ENCODE measurements at places on chromosomes 2 and 18.

DNA sequence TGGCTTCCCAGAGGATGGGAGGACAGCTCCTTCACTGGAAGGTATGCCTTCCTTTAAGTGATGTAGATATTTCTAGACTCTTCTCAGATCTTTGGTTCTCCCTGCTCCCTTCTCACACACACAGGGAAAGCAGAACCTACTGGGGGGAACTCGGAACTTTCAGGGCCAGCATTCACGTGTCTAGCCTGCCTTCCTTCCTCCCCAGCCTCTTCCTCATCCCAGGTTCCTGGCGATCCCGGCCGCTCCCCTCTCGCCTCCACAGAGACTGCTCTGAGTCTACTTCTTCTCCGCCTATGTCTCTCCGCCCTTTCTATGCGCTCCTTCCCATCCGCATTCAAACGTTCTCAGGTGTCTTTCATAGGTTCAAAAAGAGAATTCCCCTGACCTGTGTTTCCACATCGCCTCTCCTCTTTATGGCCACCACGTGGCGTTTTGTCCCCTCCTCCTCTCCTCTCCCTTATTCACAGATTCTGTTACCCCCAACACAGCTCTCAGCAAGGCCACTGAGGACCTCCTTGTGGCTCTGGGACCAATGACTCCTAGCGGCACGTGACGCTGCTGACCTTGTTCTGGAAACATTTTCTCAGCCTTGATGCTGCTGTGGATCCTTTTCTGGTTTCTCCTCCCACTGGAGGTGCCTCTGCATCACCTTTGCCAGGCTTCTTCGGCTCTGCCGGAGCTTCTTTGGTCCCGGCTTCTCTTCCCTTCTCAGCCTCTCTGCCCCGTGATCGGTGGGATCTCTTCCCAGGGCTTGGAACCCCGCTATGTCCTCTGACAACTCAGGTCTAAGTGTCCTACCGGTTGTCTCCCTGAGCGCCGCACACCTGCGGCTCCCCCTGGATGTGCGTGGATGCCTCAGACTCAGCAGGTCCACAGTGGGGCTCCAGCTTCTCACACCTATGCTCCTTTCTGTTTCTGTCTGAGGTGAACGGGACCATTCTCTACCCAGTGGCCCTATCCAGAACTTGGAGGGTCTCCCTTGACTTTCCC lies 77.5 kb downstream of the VAPA start:
- DNase-seq: no peak

DNA sequence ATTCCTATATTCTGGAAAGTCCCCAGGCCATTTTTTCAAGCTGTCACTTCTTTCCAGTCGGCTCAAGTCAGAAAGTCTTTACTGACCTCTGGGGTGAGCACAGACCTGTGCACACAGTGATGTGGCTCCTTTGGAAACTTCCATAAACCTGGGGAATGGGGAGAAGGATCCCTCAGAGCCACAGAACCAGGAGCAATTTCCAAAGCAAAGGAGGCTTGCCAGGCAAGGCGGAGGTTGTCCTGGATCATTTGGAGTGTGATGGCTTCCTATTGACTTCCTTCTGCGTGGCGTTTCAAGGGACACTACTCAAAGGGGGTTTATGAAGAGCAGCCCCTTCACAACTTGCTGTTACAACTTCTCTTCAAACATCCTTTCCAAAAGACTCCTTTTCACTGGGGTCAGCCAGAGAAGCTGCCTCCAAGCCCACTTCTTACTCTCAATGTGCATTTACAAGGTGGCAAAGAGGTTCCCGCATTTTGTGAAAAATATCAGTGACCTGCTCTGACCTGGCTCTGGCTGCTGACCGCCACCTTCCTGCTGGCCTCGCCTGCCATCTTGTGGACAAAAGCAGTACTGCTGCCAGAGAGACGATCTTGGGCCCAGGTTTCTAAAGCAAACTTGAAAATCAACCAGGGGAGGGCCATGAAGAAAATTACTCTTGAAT lies 18.2 kb upstream of the TMEM247 start:
- DNase-seq: peak; percentile 79

DNA sequence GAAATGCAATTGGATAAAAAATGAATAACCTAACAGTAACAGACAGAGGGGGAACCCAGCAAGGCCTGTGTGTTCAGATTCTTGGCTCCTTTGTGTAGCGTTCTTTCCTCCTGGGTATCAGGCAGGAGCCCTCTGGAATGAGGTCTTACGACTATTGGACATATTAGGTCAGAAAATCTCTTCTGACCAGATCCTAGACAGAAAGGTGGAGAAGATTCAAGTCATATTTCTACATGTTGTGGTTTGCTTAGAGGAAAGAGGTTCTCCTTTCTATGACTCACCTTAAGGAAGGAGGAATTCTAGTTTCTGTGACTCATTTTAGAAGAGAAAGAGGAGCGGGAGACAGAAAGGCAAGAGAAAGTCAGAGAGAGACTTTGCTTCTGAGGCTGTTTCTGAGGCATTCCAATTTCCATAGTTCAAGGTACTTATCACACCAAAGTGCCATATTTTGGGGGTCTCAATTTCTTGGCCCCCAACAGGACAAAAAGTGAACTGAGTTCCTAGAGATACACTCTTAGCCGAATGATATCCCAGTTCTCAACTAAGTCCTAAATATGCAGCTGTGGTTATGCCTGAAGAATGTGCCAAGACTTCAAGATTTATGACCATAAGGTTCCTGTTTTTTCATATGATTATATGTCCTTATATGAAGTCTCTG lies 618.6 kb downstream of the ZEB2 start:
- no peak for DNase-seq

- DNase-seq: no peak
Observed at GRCh38 chr2:224180810-224181209, 141.7 kb upstream of the SERPINE2 start.

DNA sequence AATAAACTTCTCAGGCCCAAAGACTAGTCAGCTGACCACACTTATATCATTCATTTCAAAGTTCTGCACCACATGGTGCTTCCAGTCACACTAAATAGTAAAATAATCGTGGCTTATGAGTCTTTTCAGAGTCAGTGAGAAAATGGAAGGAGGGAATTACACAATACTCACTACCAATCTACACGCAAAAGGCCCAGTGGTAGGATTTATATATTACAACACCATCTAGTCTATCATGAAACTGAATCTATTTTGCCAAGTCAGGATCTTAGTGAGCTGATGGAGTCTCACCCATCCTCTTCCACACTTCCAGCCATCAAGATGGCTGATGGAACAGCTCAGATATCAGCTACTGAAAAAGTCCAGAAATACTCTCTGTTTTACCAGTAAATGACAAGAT lies 21.9 kb downstream of the INO80D start:
- DNase-seq: no peak

- DNase-seq: no peak
Observed at GRCh38 chr2:24253303-24253919, 78.6 kb downstream of the FAM228A start.

GRCh38 chr2:10909996-10910341 lies 1.8 kb upstream of the KCNF1 start:
- DNase-seq: no peak

- no peak for DNase-seq
Observed at GRCh38 chr2:11852526-11853196, 106.2 kb downstream of the LPIN1 start.

DNA sequence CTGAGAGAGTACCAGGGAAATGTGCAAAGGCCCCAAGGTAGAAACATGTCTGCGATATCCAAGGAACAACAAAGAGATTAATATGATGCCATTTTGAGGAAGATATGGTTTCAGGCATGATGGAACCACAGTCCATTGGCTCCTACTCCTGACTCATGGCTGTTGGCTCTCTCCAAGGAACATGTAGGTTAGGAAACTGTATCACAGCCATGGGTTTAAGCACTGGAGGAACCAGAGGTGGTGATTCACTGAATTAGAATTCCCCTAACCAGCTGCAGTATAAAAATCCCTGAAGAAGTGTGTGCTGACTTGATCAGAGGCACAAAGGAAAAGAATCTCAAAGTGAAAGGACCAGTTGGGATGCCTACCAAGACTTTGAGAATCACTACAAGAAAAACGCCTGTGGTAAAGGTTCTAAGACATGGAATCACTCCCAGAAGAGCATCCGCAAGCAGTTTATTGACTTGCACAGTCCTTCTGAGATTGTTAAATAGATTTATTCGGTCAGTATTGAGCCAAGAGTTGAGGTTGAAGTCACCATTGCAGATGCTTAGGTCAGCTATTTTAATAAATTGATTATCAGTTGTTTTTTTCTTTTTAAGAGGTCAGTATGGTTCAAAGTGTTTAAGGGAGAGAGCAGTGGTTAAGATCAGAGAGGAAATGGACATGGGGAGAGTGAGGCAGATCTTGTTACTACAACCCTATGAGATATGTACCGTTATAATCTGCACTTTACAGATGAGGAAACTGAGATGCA lies 110.7 kb upstream of the OTX1 start:
- no peak for DNase-seq

- no peak for DNase-seq
Observed at GRCh38 chr2:16014041-16014787, 73.9 kb downstream of the MYCN start.

GRCh38 chr2:233131936-233132720 lies 72.0 kb downstream of the INPP5D start:
- no peak for DNase-seq

DNA sequence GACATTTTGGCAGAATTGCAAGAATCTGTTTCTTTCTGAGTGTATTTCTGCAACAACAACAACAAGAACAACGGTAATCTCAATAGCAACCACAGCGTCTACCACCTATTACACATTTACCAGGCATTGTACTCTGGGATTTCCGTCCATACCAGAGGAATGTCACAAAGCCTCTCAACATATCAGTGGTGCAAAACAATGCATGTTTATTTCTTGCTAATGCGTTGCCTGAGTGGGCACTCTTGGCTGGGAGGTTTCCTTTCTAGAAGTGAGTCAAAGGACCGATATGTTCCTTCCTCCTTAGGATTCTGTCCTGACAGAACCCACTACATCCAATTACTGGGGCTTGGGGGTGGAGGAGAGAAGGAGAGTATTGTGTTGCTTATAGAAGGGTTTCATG lies 585.6 kb downstream of the TSN start:
- no peak for DNase-seq

DNA sequence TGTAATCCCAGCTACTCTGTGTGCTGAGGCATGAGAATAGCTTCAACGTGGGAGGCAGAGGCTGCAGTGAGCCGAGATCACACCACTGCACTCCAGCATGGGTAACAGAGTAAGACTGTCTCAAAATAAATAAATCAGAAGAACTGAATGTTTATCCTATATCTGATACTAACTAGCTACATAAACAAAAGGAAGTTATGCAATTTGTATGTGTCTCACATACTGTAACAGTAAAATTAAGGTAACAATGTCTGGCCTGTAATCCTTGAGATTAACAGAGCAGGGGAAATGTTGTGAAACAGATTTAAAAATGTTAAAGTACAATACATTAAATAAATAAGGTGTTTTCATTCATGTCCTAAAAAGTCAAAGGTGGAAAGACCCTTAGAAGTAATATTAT lies 150.8 kb downstream of the MEMO1 start:
- DNase-seq: no peak

- DNase-seq: no peak
Observed at GRCh38 chr2:202429164-202429980, 53.2 kb downstream of the BMPR2 start.

GRCh38 chr2:218400930-218401881 lies 1.5 kb downstream of the CTDSP1 start:
- no peak for DNase-seq

- DNase-seq: no peak
Observed at GRCh38 chr2:157782057-157782845, 93.9 kb downstream of the ACVR1 start.

DNA sequence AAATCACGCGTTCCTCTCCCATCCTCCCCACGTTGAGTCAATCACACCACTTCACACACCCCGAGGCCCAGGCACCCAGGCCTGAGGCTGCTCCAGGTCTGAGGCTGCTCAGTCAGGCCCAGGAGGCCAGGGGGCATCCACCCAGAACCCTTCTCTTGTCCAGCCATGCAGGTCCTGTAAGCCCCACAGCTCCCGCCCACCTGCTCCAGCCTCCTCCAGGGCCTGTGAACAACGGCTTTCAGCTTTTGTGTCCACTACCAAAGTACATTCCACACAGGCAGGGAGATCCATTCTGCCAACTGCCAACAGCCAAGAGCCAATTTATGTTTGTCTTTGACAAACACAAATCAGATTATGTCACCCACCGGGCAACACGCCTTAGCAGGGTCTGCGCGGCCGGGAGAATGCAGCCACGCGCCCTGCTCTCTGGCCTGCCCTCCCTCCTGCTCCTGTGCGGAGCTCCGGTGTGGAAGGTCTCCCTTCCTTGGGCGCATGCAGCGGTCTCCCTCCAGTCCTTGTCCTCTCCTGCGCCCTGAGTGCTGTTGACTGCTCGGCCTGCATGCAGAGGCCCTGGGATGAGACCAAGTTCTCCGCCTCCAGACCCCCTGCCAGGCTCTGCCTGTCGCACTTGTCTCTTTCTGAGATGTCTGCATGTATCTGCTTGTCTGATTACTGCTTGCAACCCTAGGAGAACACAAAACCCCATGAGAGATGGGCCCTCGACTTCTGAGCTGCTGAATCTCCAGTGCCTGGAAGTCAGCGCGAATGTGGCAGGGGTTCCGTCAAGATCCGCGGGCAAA lies 146.6 kb downstream of the ZNF516 start:
- DNase-seq: no peak

DNA sequence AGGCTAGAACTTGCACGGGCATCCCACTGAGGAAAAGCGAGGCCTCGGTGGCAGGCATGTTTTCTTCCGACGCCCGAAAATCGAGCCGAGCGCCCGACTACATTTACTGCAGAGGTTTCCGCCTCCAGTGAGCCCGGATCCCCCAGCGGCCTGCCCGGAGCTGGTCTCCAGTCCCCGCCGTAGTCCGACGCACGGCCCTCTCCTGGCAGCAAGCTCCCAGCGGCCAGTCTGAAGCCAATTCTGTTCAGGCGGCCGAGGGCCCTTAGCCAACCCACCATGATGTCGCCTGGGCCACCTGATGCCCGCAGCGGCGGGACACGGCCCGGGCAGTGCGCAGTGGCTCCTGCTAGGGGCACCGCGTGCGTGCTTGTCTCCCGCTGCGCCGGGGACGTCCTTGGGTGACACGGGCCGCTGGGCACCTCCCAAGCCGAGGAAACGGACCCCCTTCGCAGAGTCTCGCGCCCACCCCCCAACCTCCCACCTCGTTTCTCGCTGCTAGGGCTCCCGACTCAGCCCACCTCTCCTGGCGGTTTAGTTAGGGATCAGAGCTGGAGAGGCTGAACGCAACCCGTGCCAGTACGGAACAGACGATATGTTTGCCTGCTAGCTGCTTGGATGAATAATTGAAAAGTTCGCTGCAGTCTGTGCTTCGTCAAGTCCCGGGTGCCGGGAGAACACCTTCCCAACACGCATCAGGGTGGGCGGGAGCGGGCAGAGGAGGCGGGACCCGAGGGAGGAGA lies 5.3 kb downstream of the ONECUT2 start:
- DNase-seq: no peak

DNA sequence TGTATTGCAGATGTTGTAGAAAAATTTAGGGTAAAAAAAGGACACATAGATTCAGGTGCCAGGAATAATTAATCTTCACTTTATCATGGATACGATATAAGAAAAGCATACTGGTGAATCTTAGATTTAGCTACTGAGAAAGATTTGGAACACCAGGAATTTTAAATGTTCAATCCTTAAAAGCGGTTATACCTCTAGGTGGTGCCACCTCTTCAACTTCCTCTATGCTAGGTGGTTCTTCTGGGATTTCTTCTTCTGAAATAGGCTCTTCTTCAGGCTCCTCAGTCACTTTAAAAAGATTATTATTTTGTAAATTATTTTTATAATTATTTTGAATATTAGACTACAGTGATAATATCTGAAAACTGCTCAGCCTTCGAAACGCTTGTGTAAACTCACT lies 133.1 kb downstream of the TTN start:
- no peak for DNase-seq

Measured in stimulated activated CD4-positive, alpha-beta T cell treated with anti-CD3 and anti-CD28 coated beads, Interleukin-4, amount 100 ng/mL, for 24 hours (primary cell).